Stimulated activated CD8-positive, alpha-beta memory T cell treated with anti-CD3 and anti-CD28 coated beads, Interleukin-4, amount 100 ng/mL, for 1 hour (primary cell): ENCODE measurements at places on chromosomes 13 and 19.

DNA sequence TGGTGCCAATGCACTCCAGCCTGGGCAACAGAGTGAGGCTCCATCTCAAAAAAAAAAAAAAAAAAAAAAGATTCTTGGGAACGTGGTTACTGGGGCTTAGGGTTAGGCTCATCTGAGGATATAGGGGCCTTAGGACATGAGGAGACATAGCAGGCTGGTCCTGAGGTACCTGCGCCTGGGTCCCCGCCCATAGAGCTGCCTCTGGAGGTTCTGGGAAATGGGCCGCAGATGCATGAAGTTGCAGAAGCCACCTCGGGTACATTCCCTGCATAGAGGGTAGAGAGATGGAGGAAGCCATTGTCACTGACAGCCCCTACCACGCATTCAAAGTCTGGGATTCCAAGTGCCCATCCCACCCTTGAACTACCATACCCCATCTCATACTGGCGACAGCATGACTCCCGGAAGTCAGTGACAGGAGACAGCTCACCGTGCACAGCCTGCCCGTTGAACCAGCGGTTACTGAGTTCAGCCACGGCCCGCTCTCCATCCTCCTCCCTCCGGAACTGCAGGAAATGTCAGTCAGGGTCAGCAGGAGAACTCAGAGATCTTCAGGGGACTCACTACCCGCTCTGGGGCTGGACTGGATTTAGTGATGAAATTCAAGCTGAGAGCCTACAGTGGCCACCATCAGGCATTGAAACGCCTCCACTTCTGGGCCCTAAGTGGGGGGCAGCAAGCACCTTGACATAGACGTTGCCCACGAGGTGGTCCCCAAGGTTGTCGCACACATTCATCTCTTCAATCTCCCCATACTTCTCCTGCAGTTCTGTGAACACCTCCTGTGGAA, 1.4 kb downstream of the U2AF1L4 start:
- no peak for DNase-seq

- DNase-seq: no peak
These were observed 10.3 kb downstream of the SH3GL1 start for GRCh38 chr19:4390017-4390566.

- DNase-seq: no peak
These were observed 46.8 kb downstream of the ARHGEF7 start for GRCh38 chr13:111161601-111162600.

DNA sequence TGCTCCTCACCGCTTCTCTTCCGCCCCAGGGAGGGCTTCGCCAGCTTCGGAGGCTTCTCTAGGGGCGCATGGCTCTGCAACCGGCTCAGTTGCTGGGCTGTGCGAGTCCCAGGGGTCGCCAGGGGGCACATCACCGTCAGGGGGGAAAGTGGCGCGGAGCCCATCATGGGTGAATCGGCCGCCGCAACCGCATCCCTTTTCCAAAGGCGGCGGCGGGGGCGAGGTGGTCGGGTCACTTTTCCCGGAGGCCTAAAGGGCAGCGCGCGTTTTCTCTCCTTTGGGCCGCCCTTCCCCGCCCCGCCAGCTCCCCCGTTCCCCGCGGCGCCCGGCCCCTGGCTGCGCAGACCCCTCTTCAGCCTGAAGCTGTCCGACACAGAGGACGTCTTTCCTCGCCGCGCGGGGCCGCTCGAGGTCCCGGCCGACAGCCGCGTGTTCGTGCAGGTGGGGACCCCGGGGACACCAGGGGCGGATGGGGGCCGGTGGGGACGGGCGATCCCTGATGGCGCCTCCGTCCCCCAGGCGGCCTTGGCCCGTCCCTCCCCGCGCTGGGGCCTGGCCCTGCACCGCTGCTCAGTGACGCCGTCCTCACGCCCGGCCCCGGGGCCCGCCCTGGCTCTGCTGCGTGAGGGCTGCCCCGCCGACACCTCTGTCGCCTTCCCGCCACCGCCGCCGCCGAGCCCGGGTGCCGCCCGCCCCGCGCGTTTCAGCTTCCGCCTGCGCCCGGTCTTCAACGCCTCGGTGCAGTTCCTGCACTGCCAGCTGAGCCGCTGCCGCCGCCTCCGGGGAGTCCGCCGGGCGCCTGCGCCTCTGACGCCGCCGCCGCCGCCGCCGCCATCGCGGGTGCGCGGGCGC, 1.7 kb downstream of the TGFBR3L start:
- no peak for DNase-seq

GRCh38 chr19:18230941-18231734, 4.9 kb upstream of the PDE4C start:
- no peak for DNase-seq

GRCh38 chr13:67916650-67917049, 686.5 kb upstream of the PCDH9 start:
- DNase-seq: no peak

- no peak for DNase-seq
These were observed 1.9 kb upstream of the MEF2B start for GRCh38 chr19:19171821-19172532.

- no peak for DNase-seq
These were observed 3.6 kb upstream of the FAM124A start for GRCh38 chr13:51218626-51219025.

GRCh38 chr19:4186087-4186993, 3.9 kb downstream of the ANKRD24 start:
- DNase-seq: peak; percentile 66

DNA sequence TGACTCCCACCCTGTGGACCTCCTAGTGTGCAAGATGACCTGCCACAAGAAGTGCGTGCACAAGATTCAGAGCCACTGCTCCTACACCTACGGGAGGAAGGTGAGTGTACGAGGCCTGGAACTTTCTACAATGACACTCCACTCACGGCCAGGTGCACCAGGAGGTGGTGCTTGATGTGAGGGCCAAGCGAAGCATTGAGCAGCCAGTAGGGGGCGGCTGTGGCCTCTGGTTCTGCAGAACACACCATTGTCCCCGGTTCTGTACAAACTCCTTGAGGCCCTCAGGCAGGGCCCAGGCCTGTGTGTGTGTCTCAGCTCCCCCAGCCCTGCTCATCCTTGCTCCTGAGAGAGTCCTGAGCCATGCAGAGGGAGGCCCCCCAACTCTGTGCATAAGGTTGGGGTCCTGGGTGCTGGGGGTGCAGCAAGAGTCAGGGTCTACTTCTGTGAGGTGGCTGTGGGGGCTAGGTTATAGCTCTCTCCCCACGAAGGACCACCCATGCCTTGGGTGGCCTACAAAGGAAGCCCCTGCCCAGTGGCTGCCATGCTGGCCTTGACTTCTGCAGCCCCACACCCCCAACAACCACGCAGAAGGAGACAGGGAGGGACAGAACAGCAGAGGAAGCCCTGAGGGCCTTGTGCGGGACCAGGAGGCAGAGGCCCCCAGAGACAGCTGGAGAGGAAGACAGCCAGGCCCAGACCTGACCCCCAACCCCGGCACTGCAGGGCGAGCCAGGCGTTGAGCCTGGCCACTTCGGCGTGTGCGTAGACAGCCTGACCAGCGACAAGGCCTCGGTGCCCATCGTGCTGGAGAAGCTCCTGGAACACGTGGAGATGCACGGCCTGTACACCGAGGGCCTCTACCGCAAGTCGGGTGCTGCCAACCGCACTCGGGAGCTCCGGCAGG, 9.7 kb upstream of the USE1 start:
- DNase-seq: no peak

DNA sequence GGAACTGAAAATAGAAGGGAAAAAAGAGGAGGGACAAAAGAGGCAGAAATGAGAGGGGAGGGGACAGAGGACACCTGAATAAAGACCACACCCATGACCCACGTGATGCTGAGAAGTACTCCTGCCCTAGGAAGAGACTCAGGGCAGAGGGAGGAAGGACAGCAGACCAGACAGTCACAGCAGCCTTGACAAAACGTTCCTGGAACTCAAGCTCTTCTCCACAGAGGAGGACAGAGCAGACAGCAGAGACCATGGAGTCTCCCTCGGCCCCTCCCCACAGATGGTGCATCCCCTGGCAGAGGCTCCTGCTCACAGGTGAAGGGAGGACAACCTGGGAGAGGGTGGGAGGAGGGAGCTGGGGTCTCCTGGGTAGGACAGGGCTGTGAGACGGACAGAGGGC, at the start of gene CEACAM5:
CEACAM5 (plus strand) TSS at position 146 of the 400 bp plus-strand sequence; CDS start at position 252, 106 bp downstream.
- DNase-seq: no peak

GRCh38 chr13:100520936-100521850, 67.4 kb downstream of the GGACT start:
- no peak for DNase-seq

- no peak for DNase-seq
These were observed 110.9 kb upstream of the FRY start for GRCh38 chr13:31920727-31921100.

DNA sequence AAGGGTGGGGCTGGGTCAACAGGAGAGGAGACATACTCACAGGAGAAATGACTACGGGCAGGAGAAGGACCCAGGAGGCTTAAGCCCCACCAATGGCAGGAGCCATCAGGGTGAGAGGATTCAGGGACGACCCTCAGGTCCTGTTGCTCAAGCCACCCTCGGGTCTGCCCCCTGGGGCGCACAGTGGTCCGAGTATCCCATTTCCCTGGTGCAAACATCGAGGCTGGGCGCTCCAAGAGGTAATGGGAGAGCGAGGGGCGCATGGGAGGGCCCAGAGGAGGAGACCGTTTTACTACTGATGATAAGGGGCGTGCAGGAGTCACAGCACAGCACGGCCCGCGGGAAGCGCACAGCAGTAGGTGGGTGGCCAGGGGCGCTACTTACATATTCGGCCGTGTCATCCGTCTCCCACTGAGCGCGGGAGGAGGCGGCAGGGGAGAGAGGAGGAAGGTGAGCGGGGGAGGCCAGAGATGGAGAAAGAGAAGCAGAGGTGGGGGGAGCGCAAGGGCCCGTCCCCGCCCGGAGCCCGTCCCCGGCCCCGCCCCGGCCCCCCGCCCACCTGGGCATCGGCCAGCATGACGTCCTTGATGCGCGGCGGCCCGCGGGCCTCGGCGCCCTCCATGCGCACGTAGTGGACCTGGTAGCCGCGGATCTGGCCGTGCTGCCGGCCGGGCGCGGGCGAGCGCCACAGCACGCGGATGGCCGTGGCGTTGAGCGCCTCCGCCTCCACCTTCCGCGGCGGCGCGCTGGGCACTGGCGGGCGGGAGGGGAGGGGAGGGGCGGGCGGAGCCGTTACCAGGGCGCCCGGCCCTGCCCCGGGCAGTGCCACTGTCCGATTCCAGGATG, 111.5 kb downstream of the PTPRS start:
- no peak for DNase-seq

DNA sequence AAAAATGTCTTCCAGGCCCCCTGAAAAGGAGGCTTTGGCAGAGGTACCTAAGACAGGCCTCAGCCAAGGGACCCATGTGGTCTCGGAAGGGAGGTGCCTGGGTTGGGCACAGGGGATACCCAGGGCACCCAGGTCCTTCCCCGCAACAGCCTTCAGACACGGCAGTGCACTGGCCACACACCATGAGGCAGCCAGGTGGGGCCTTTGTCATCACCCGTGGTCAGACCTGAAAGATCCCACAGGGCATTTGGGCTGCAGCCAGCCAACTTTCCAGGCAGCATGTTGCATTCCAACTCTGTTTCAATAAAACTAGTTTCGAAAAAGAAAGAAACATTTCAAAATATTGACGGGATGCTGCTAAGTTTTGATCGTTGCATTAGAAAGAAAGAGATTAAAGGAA, 4.7 kb upstream of the TUBGCP3 start:
- no peak for DNase-seq

DNA sequence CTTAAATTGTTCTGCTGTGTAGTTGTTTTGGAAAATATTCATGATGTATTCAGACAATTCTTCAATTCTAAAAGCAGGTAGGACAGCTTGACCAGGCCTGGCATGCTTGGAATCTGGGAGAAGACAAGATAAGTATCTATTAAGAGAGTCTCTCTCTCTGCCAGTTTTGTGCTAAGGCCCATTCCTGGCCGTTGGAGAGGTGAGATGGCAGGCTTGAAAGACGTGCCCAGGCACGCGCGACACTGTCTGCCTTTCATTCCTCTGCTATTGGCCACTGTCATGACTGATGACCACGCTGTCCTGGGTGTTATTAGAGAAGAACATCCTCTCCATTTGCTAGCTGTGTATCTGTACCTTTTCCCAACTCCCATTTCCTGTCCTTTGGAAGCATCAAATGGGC, 90.3 kb downstream of the LHFPL6 start:
- no peak for DNase-seq

- DNase-seq: no peak
These were observed 37.6 kb upstream of the SHKBP1 start for GRCh38 chr19:40539070-40539469.

GRCh38 chr13:55613429-55614187, 1527.1 kb upstream of the PRR20A start:
- no peak for DNase-seq

DNA sequence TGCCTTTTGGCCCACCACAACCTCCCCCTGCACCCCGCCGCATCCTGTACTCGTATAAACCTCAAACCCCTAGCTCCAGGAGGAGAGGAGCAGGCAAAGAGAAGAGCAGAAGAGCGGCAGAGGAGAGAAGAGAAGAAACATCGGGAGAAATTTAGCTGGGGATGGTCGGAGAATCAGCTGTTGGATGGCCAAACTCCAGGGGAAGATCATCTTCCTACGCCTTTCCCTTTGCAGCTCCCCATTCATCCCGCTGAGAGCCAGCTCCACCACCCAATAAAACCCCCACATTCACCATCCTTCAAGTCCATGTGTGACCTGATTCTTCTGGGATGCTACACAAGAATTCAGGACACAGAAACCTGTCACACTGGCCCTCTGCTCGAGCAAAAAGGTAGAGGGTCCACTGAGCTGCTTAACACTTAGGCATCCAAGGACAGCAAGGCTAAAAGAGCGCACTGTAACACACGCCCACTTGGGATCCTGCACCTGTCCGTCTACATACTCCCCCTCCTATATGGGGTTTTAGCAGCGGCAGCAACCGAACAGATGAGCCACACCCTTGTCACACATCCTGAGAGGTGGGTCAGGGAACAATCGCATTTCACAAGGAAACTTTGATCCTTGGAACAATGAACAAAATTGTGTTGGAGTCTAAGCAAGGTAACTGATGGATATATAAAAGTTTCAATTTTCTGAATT, 51.6 kb upstream of the MIR17HG start:
- no peak for DNase-seq

GRCh38 chr19:58001895-58002369, 688 bp downstream of the ZNF606 start:
- DNase-seq: no peak

DNA sequence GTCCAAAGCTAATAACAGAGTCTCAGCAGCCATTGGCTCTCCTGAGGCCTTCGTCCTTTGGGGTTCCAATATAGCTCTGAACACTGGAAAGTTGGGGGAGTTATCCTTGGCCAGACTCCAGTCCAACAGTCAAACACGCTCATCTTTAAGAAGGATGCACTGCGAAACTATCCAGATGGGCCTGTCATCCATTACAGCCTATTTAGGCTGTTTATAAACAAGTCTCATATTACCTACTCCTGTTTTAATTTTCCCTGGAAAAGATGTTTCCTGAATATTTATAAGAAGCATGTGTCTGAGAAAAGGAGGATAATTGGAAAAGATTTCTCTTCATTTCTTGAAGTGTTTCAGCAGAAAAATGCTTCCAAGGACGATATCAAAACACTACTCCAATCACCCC, 170.7 kb downstream of the DCT start:
- DNase-seq: no peak
